Left lung (tissue), 14 donors: ENCODE measurements at places on chromosomes 6 and 20. TPM values are rescaled to one million over a fixed set of nuclear protein-coding genes. Genes with fewer than 3 reads are reported as not detected.

BCL2L1 gene
- polyA plus RNA-seq = 58.7 TPM

TXLNB gene
- 1.8 TPM for polyA plus RNA-seq

HTR1E gene
- polyA plus RNA-seq = 0.70 TPM

FLRT3 gene
- polyA plus RNA-seq = 20.1 TPM

ACTL10 gene
- 0.50 TPM for polyA plus RNA-seq

TGM2 gene
- polyA plus RNA-seq = 92.4 TPM

KCNS1 gene
- polyA plus RNA-seq = 0.07 TPM

TAGAP gene
- polyA plus RNA-seq = 1.8 TPM

CHD6 gene
- polyA plus RNA-seq = 57.9 TPM

LBP gene
- not detected for polyA plus RNA-seq
